ENCODE measurements at places on chromosomes 7 and 10. TPM values are rescaled to one million over a fixed set of nuclear protein-coding genes. Genes with fewer than 3 reads are reported as not detected.

The AKR1D1 gene
- not detected for total RNA-seq

The C10orf67 gene
- not detected for total RNA-seq

The PRDX3 gene
- 130 TPM for total RNA-seq

The PRF1 gene
- total RNA-seq = not detected

All from bladder microvascular endothelial cell (primary cell).